ENCODE measurements at places on chromosomes 5 and 9.

DNA sequence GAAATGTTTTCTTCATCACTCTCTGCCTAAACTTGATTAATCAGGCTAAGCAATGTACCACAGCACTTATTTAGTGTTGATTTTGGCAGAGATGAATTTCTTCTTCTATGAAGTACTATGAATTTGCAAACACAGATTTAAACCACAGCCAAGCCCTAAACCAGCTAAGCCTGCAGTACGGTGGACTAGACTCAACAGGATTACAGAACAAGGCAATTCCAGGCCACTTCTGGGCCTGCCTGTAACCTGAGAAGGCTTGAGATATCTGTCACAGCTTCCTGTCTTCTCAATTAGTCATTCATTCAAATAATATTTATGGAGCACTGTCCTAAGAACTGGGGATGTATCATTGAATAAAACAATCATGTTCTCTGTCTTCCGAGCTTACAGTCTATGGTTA is 32.4 kb upstream of the CAST start:
- DNase-seq, result no peak

DNA sequence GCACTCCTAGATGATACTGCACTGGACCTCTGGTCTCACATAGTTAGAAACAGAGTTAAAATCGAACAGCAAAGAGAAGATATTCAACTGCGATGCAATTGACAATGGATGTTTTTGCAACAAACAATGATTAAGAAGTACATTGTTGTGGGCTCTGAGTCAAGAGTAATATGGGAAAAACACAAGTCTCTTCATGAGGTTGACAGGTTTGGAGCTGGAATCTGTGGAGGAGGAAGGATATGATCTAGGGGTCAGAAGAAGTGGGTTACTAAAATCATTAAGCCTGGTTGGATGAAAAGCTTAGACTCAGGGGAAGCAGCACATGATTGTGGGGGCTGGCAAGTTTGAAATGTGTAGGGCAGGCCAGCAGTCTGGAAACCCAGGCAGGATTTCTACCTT is 53.1 kb downstream of the PDCD1LG2 start:
- DNase-seq, result no peak

GRCh38 chr9:138082918-138083636 is 205.5 kb downstream of the CACNA1B start:
- DNase-seq, result no peak

- no peak for DNase-seq
These were observed 161.7 kb downstream of the OLFM1 start for GRCh38 chr9:135249191-135249590.

DNA sequence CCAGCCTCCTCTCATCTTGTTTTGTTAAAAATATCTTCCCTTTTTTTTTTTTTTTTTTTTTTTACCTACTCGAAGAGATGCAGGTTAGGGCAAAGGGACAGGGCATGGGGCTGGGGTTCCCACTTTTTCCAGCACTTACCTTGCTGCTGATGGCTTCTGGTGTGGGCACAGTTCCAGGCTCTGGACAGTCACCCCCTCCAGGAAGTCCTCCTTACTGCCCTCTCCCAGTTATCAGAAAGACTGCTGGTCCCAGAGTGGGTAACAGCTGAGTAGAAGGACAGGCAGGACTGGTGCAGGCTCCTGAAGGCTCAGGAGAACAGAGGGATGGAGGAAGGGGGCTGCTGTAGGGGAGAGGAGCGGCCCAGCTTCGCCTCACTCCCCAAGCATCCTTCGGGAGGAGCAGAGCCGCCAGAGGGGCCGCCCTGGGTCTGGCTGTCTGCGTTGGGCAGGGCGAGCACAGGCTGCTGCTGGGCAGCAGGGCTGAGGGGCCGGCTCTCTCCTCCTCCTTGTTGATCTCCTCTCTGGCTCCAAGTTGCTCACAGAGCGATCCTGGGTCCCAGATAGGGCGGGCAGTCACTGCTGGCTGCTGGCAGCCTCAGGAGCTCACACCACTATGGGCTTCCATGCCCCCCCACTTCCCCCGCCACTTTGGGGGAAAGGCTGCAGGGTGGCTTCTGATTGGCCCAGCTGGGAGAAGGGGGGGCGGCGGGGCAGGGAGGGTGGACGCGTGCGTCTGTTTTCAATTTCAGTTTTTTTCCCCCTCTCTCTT is at the start of gene PDGFRB:
Gene PDGFRB (minus strand): TSS at position 588 of the 769 bp plus-strand sequence. CDS start 18,798 bp downstream, outside the sequence.
- DNase-seq, result no peak

DNA sequence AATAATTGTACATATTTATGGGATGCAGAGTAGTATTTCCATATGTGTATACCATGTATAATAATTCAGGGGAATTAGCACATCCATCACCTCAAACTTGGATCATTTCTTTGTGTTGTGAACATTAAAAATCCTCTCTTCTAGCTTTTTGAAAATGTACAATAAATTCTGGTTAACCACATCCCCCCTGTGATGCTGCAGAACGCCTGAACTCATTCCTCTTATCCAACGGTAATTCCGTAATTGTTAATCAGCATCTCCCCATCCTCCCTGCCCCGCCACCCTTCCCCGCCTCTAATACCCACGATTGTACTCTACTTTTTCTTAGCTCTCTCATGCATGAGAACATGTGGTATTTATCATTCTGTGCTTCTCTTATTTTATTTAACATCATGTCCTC is 127.7 kb upstream of the ANKRD55 start:
- DNase-seq, result no peak

DNA sequence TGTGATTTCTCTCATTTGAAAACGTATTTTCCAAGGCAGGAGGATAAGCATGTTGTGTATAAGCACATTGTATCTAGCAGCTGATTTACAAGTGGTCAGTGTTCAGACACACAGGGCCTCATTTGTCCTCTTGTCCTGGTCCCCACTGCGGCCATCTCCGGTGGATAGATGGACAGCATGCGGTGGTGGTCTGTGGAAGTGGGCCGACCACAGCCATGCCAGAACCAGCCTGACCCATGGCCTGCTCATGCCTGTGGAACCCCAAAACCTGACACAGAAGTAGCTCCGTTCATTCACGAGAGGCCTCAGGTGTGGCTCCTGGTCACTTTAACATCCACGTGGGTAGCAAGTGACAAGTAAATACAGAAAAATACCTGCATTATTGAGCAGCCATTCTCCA is 14.6 kb downstream of the IRX2 start:
- no peak for DNase-seq

GRCh38 chr9:87594662-87595061 is 97.0 kb downstream of the DAPK1 start:
- DNase-seq, result no peak

Measured in stimulated activated CD4-positive, alpha-beta T cell treated with anti-CD3 and anti-CD28 coated beads, Interleukin-15, amount 100 ng/mL, for 48 hours (primary cell).